ENCODE measurements at places on chromosomes 11 and 22.
A peak's percentile ranks its signal among the peaks of the same experiment; 100 is the strongest.

DNA sequence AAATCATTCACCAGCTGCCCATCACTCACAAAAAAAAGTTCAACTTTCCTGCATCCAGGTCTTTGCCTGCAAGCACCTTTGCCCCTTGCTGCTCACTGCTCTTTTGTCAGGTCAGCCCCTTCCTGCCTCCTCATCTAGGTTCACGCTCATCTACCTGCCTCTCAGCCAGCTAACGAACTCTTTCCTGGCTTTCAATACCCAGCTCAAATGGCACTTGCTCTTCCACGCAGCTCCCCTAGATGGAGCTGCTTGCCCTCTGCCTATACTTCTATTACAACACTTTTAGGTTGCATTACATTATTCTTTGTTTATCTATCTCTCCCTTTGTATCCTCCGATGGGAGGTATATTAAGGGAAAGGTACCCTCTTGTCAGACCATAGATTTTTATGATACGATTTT, 78.9 kb upstream of the TBCEL start:
- DNase-seq = no peak

- DNase-seq = no peak
Measured at GRCh38 chr22:22369964-22370270, 125.3 kb downstream of the VPREB1 start.

- peak; percentile 99 for DNase-seq
Measured at GRCh38 chr11:66958232-66958955, at the start of gene PC. PC (minus strand) TSS chr11:66958383; CDS start chr11:66872159, 86,224 bp downstream.

DNA sequence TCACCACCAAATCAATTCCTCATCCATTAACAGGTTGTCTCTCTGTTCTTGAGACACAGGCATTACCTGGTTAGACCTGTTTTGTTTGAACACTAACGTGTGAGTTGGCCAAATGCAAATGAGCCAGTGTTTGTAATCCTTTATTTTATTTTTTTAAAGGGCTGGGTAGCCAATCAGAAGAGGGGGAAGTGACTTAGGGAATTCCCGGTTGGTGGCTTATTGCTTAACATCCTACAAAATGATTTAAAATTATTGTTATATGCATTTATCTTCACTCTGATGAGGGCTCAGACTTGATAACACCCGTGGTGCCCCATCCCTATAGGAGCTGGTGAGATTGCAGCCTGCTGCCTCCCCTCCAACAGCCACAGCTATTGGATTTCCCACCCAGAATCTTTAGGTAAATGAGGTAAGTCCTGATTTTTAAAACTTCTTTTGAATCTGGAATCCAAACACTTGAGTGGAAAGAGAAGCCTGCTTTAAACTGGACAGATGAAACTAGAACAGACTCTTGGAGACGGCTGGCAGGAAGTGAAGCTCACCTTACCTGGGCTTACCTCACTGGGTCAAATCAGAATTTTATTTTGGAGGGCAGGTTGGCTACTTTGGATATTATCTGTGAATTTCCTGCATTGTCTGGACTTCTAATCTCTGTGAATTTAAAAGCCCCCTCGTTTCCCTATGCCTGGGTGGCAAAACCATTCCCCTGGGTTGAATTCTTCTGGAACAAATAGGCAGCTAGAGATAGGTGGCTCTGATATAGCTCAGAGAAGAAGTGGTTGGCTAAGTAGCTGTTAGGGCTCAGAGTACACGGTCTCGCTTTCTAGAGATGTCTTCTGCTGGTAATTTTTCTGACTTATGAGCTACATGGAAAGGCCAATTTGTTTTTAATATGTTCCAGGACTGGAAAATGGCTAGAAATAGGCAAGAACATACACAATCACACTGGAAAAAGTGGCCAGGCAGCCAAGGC, at the start of gene EHF:
Gene EHF, plus strand, starts transcription at position 274 of the 973 bp plus-strand sequence. CDS start 21,538 bp downstream, outside the sequence.
- DNase-seq = no peak

GRCh38 chr11:84398017-84398626, 1112.0 kb upstream of the CCDC90B start:
- peak; percentile 3 for DNase-seq

GRCh38 chr11:65424205-65425104, 1.9 kb downstream of the NEAT1 start:
- DNase-seq = no peak

DNA sequence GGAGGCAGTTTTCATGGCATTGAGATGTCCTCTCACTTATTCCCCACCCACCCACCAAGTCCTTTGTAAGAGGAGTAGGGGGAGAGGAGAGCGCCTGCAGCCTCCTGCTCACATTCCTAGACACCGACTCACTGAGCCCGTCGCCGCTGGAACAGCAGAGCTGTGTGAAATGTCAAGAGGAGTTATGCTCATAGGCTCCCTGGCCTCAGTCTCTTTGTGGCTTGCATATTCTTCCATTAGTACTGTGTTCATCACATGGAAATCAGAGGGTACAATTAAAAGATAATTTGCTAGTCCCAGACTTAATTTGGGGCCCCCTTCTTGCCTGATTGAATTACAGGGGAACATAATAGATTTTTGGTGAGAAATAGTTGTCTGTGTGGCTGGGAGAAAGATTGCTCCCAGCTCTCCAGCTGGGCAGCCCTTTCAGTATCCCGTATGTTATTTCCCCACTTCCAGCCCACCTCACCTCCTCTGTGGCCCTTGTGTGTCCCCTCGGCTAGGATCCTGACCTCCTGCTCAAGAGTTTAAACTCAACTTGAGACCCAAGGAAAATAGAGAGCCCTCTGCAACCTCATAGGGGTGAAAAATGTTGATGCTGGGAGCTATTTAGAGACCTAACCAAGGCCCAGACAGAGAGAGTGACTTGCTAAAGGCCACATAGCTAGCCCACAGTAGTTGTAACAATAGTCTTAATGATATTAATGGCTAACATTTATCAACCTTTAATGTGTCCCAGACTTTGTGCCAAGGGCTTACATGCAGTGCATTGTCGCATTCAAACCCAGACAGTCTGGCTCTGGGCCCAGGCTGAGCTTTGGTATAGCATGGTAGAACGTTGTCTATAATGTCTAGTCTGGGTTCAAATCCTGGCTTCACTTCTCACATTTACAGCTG, 32.2 kb downstream of the LIMK2 start:
- DNase-seq = no peak

GRCh38 chr22:39946126-39946502, 14.1 kb upstream of the TMA7B start:
- DNase-seq = no peak

DNA sequence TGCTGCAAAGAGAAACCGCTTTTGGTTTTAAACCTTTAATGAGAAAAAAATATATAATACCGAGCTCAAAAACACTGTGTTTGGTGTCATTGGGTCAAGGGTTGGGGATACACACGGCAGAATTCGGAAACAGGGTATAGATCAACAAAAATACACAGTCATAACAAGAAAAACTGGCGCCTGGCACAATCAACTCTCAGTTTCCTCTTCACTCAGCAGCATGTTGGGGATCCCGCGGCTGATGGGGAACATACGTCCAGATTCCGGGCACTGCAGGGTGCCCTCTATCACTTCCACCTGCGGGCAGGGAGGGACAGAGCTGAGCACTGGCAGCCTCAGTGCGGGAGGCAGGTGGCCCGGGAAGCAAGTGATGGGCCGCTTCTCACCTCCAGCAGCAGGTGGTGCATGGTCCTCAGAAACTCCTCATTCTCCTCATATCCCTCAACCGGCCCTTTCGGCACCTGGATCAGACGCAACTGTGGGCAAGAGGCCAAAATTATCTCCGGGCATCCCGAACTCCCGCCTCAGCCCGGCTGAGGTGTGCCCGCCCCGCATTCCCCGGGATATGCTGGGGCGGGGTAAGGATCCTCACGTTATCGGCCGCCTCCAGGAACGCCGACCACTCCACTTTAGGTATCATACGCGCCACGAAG, 561 bp downstream of the TRMT112 start:
- no peak for DNase-seq

DNA sequence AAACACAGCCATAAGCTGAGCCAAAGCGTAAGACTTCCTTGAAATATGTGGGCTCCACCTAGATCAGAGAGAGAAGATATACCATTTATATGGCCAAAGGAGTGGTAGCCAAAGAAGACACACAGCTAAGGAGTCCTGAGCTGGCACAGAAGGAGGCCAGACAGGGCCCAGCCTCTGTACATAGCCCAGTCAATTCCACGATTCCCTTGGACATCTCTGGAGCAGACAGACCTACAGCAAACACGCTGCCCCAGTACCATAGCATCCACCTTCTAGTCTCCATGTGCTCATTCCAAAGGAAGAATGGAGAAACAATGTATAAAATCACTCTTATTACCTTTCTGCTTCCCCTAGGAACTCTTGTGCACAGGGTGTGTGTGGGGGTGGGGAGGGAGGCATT, 102.1 kb upstream of the LDLRAD3 start:
- no peak for DNase-seq

- no peak for DNase-seq
Measured at GRCh38 chr11:128497061-128497775, 90.1 kb downstream of the ETS1 start.

- DNase-seq = no peak
Measured at GRCh38 chr11:12900496-12900895, 108.6 kb upstream of the RASSF10 start.

DNA sequence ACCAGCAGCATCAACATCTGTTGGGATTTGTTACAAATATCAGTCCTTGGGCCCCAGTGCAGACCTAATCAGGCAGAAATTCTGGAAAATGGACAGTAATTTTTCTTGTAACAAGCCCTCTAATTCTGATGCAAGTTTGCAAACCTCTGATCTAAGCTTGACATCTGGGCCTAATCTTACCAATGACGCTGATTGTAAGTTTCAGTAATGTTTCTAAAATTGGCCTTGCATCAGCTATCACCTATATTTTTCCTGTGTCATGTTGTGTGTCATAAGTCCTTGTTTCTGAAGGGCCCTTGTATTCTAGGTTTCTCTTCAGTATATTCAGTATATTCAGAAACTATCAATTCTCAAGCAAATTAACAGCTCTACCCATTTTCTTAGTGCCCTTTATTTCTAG, 36.4 kb downstream of the ZNF215 start:
- DNase-seq = no peak

DNA sequence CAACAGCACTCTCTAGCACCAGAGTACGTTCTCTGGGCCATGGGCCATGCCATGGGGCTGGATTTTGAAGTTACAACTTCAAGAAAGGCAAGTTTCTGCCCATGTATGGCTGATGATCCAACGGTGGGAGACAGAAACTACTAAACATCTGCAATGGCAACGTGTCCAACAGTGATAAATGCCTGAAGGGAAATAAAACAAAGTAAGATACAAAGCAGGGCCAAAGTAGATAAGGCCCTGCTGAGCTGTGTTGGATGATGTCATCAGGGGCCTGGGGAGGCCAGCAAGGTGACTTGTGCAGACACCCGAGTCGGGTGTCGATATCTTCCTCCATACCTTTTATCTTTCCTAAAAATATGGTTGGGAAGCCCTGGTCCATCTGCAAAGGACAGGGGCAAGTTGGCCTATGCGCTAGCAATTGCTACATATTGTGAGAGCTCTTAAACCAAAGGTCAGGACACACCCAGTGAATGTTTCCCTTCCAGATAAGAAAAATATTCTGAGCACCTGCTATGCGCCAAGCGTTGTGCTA, 487.2 kb downstream of the MN1 start:
- no peak for DNase-seq

- no peak for DNase-seq
Measured at GRCh38 chr22:34306361-34306760, 386.1 kb upstream of the LARGE1 start.

DNA sequence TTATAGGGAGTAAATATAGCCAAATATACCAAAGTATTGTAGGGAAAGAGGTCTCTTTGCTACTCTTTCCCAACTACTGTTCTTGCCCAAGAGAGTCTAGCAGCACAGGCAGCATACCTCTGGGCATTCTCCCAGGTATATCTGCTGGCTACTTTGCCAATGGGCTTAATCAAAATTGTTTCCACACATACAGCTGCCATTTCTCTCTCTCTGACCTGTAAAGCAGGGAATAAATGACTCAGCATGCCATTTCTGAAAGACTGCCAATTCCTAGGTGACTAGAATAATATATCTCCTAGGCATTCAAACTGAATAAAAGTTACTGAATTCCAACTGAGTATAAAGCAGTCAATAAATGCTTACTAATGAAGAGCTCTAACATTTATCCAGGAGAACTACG, 44.6 kb downstream of the RDX start:
- DNase-seq = no peak

- no peak for DNase-seq
Measured at GRCh38 chr11:63165706-63166310, 21.8 kb upstream of the SLC22A24 start.

DNA sequence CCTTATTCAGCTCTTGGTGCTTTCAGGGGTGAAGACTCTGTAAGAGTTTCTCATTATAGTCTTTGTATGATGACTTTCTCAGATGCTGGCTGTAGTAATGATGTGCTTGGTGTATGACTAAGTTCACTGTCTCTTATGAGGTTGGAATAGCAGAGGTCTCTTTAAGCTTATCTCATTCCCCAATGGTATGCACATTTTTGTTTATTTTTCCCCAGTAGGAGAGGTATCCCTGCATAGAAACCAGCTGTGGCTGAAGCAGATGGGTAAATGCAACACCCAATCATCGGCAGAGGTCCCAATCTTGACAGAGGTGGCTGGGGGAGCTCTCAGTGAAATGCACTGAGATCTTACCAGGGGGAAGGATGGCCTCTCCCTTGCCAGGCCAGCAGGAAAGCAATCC, 34.6 kb downstream of the BBOX1 start:
- no peak for DNase-seq

DNA sequence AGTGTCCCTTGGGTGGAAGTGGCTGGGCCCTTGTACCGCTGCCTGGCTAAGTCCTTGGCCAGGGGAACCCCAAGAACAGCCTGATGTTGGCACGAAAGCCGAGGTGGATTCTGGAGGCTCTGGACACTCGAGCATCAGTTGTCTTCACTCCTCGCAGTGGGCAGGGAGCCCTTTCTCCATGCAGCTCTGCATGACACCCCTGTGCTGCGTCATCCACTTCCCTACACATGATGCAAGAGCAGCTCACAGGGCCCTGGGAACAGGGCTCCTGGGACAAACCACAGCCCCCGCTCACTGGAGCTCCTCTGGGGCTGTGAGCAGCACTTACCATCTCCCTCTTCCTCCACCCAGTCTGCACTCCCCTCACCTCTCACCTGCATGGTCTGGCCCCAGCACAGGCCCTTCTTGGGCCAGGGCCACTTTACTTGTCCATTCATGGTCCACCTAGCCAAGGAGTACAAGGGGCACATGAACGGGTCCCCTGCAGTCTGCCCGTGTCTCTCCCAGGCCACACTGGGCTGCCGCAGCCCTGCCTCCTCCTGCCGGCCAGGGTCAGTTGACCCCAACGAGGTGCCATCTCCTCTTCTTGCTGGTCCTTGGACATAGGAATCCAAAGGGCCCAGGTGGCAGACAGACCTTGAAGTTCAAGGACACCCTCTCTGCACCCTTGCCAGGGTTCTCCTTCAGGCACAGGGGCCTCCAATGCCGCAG, 66.5 kb downstream of the IGF2 start:
- DNase-seq = no peak

- no peak for DNase-seq
Measured at GRCh38 chr11:34564807-34565241, 51.2 kb upstream of the ELF5 start.

GRCh38 chr11:79363861-79364378, 76.9 kb downstream of the TENM4 start:
- DNase-seq = no peak

Data from left lung (tissue), 14 donors.